ENCODE measurements at places on chromosomes 5 and 9.
A peak's percentile ranks its signal among the peaks of the same experiment; 100 is the strongest.

GRCh38 chr5:110909950-110910349 lies 161.6 kb upstream of the TSLP start:
- DNase-seq = no peak

- no peak for DNase-seq
These were observed 65.9 kb upstream of the CPLX2 start for GRCh38 chr5:175805256-175806011.

DNA sequence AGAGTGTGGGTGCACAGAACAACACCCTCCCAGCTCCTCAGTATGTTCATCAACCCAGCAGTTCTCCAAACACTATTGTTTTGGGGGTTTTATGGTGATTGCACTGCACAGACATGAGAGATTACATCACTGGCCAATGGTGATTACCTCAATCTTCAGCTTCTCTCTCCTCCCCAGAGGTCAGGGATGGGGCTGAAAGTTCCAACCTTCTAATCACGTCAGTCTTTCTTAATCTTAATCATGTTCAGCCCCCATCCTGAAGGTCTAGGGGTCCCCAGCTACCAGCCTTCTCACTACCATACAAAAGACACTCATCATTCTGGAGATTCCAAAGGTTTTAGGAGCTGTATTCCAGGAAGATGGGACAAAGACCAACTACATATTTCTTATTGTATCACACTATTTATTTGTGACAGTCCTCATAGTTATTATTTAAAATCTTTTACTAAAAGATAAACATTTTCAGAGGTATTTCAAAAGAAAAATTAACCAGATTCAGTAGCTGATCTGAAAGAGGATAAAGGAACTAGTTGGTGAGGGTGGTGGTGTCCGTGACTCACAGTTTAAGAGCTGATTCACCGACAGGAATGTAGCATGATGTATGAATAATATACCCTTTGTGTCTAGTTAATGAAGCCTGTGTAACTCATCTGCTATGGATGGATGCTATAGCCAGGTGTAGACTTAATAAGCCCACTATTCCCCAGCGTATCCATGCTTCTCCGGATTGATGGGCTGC lies 35.6 kb downstream of the RASEF start:
- no peak for DNase-seq

- DNase-seq = no peak
These were observed 44.0 kb downstream of the IRF1 start for GRCh38 chr5:132446621-132447020.

- DNase-seq = no peak
These were observed 190.5 kb upstream of the PPP1R26 start for GRCh38 chr9:135289081-135289491.

- DNase-seq = no peak
These were observed 136.3 kb downstream of the MED27 start for GRCh38 chr9:131943351-131943841.

- DNase-seq = peak; percentile 51
These were observed 19.4 kb upstream of the C5orf63 start for GRCh38 chr5:127092690-127093089.

GRCh38 chr9:36161187-36161586 lies 8.0 kb upstream of the CCIN start:
- no peak for DNase-seq

GRCh38 chr5:147613359-147613758 lies 103.5 kb upstream of the DPYSL3 start:
- DNase-seq = no peak

DNA sequence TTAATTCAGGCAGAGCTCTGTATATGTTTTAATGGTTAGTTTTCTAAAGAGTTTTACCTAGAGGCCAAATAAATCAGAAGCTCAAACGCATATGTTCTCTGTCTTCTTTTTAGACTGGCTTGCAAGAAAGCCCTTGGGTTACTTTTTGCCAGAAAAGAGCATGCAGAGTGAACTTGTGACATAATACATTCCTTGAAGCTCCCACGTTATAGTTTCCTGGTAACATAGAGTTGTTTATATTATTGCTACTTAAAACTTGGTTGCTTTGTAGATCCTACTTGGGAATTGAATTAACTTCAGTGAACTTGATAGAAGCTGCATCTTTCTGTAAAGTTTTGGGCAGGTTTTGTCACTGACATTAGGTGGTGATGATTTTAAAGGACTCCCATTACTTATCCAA lies 102.9 kb downstream of the C9orf152 start:
- DNase-seq = no peak

- no peak for DNase-seq
These were observed 28.3 kb upstream of the NR3C1 start for GRCh38 chr5:143431789-143432188.

DNA sequence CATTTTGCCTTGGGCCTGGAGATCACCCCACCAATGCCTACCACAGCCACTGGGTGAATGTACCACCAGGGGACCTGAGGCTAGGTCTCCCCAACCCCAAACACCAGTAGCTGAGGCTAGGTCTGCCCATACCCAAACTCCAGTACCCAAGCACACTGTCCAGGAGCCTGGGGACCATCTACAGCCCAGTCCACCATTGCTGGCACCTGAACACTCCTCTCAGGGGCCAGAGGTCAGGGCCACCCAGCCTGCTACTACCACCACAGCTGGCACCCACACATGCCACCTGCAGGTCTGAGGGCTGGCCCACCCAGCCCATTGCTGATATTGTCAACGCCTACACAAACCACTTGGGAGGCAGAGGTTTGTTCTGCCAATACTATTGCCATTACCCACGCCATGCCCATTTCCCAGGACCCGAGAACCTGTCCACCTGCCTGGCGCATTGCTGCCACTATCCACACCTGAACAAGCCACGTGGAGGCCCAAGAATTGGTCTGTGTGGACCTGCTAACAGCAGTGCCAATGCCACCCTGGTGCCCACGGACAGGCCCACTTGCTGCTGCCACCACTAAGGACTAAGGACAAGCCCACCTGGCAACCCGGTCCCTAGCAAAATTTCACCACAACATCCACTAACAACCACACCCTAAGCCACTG lies 59.2 kb downstream of the ZDHHC21 start:
- no peak for DNase-seq

DNA sequence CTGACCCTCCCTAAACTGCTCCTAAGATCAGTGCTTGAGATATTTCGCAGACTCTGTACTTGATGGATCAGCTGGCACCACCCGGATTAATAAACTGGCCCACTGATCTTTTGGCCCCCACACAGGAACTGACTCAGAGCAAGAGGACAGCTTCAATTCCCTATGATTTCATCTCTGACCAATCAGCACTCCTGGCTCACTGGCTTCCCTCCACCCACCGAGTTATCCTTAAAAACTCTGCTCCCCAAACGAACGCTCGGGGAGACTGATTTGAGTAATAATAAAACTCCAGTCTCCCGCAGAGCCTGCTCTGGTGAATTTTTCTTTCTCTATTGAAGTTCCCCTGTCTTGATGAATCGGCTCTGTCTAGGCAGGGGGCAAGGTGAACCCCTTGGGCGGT lies 36.5 kb upstream of the CD180 start:
- DNase-seq = no peak

GRCh38 chr9:132169672-132170392 lies 8.0 kb downstream of the NTNG2 start:
- peak; percentile 75 for DNase-seq

DNA sequence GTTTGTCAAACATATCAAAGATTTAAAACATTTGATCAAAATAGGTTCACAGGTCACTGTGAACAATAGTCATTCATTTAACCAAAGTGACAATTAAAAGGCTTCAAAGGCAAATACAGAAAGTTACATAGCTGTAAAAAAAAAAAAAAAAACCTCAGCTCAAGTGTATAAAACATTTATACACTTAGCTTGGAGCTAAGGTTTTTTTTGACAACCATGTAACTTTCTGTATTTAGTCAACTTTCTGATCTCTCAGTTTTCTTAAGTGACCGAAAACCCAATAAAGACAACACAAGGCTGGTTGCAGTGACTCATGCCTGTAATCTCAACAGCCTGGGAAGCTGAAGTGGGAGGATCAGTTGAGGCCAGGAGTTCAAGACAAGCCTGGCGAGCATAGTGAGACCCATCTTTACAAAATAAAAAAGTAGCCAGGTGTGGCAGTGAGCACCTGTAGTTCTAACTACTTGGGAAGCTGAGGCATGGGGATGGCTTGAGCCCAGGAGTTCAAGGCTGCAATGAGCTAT lies 16.4 kb upstream of the UBTD2 start:
- no peak for DNase-seq

- DNase-seq = peak; percentile 46
These were observed 3.4 kb upstream of the CCIN start for GRCh38 chr9:36165826-36166167.

GRCh38 chr5:92470770-92471169 lies 1087.7 kb upstream of the ARRDC3 start:
- peak; percentile 50 for DNase-seq

- peak; percentile 52 for DNase-seq
These were observed 35.0 kb upstream of the DMRT1 start for GRCh38 chr9:806285-807156.
